CD14-positive monocyte (primary cell): ENCODE measurements at places on chromosomes 3 and 15. TPM values are rescaled to one million over a fixed set of nuclear protein-coding genes. Genes with fewer than 3 reads are reported as not detected.

DNA sequence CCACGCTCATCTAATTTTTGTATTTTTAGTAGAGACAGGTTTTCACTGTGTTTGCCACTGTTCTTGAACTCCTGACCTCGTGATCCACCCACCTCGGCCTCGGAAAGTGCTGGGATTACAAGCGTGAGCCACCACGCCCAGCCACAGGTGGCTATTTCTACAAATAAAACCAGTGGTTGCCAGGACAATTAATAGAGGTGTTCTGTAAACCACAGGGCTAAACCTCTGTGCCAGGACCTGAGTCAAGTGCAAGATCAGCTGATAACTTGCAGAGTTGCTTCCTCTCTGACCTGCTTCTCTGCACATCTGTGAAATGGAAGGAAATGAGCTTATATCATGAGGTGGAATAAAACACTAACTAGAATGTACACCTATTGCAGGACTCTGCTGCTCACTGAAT is 72.8 kb downstream of the CD200R1L start:
- H3K4me3 ChIP-seq: no peak overlapping the region
- H3K36me3 ChIP-seq: no peaks in the 10 kb centered on the region
- no peak overlapping the region for H3K27ac ChIP-seq
- H3K27me3 ChIP-seq: no peaks in the 10 kb centered on the region

DNA sequence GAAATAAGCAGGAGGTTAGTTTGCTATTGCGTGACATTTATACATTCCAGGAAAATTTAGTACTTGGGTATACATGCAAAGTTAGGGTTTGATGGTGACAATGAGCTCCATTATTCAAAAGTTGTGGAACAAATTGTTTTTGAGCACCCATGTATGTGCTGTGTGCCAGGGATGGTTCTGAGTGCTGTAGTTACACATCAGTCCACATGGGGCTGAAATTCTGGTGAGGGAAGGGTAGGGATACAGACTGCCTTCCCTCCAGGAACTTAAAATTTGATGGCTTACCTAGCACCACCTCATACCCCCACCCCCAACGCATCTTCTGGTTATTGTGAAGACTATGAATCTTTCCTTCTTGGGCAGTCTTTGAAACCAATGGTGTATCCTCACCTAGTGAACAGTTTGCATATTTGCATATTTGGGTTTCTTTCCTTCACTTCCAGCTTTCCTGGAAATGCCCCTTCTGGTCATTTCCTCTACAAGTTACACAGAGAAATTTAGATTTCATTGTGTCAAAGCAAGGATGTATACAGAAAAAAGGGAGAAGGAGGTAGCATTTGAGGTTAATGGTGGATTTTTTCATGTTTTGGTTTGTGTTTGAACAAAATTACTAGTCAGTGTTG is 222.0 kb upstream of the IL12A start:
- peaks cover 38% of the 10 kb centered on the region for H3K27me3 ChIP-seq
- peaks cover 27% of the 10 kb centered on the region for H3K4me1 ChIP-seq
- no peaks in the 10 kb centered on the region for H3K36me3 ChIP-seq
- no peak overlapping the region for H3K4me3 ChIP-seq
- DNase-seq: no peak

GRCh38 chr3:143650827-143651226 is 197.4 kb downstream of the SLC9A9 start:
- H3K27ac ChIP-seq: no peak overlapping the region
- peaks cover 7% of the 10 kb centered on the region for H3K4me1 ChIP-seq
- H3K36me3 ChIP-seq: peaks cover 18% of the 10 kb centered on the region

- no peaks in the 10 kb centered on the region for H3K36me3 ChIP-seq
- no peak overlapping the region for H3K4me3 ChIP-seq
- no peaks in the 10 kb centered on the region for H3K4me1 ChIP-seq
These were observed 9.2 kb upstream of the CCDC33 start for GRCh38 chr15:74226761-74227540.

GRCh38 chr3:36484386-36484785 is 104.1 kb downstream of the STAC start:
- no peaks in the 10 kb centered on the region for H3K36me3 ChIP-seq
- no peak for DNase-seq
- no peak overlapping the region for H3K4me3 ChIP-seq
- H3K27me3 ChIP-seq: no peaks in the 10 kb centered on the region
- H3K27ac ChIP-seq: no peak overlapping the region

GRCh38 chr15:82108489-82109078 is 62.8 kb upstream of the MEX3B start:
- no peak for DNase-seq
- H3K27me3 ChIP-seq: no peaks in the 10 kb centered on the region
- H3K4me3 ChIP-seq: no peak overlapping the region
- no peaks in the 10 kb centered on the region for H3K4me1 ChIP-seq

GRCh38 chr3:56413911-56414310 is 54.4 kb downstream of the ERC2 start:
- H3K4me1 ChIP-seq: no peaks in the 10 kb centered on the region
- no peak overlapping the region for H3K27ac ChIP-seq
- DNase-seq: no peak
- no peaks in the 10 kb centered on the region for H3K36me3 ChIP-seq
- no peak overlapping the region for H3K4me3 ChIP-seq

DNA sequence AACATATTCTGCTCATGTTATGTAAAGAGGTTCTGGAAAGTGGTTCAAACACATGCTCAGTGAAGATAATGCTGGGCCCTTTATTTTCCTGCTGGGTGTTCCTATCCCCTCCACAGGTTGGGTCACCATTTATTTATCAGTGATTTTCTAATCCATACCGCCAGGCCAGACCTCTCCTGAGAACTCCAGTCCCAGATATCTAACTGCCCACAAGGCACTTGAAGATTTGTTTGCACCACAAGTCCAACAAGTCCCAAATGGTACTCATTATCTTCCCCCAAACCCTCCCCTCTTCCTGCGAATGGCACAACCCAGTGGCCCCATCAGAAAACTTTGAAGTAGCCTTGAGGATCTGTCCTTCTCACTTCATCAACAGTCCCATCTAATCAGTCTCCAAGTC is 5.4 kb downstream of the COL6A6 start:
- no peaks in the 10 kb centered on the region for H3K36me3 ChIP-seq
- H3K4me3 ChIP-seq: no peak overlapping the region
- H3K4me1 ChIP-seq: no peaks in the 10 kb centered on the region
- H3K27ac ChIP-seq: no peak overlapping the region

The LSMEM2 gene
- not detected in 2 replicates for polyA plus RNA-seq

The ACOX2 gene
- polyA plus RNA-seq: 1.9 and 2.4 TPM in 2 replicates

The CGNL1 gene
- not detected in 2 replicates for polyA plus RNA-seq
